ENCODE measurements at places on chromosomes 16 and 17. TPM values are rescaled to one million over a fixed set of nuclear protein-coding genes. Genes with fewer than 3 reads are reported as not detected.

SLC5A11 gene
- total RNA-seq = 1.1 TPM

SEPTIN1 gene
- total RNA-seq = 4.6 TPM

C16orf86 gene
- 6.1 TPM for total RNA-seq

DNA sequence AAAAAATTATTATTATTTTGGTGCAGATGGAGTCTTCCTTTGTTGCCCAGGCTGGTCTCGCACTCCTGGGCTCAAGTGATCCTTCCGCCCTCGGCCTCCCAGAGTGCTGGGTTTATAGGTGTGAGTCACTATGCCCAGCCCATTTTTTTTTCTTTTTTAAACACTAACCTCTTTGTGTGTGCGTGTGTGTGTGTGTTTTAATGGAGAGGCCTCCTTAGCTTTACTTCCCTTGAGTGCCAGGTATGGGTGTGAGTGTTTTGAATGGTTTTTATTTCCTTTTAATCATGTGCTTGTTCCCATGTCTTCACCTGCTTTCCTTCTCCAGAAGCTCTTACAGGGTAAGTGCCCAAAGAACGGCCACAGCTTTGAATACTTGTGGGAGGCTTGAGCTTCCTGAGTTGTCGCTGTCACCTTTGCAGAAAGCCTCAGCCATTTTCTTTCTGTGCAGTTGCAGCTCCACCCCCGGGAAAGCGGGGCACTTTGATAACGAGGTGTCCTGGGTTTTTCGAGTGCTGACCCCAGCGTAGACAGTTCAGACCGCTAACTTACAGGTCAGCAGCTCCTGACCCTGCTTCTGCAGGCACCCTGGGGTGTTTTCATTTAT, 22.6 kb downstream of the AKAP1 start:
- no peaks in the 10 kb centered on the region for H3K36me3 ChIP-seq
- no peak overlapping the region for H3K4me3 ChIP-seq
- H3K27me3 ChIP-seq = no peaks in the 10 kb centered on the region
- H3K27ac ChIP-seq = peak overlapping the region; percentile 72
- H3K4me1 ChIP-seq = peaks cover 15% of the 10 kb centered on the region

- DNase-seq = no peak
- H3K4me1 ChIP-seq = no peaks in the 10 kb centered on the region
- no peak overlapping the region for H3K27ac ChIP-seq
- H3K27me3 ChIP-seq = no peaks in the 10 kb centered on the region
- H3K4me3 ChIP-seq = no peak overlapping the region
- peaks cover 55% of the 10 kb centered on the region for H3K36me3 ChIP-seq
Observed at GRCh38 chr17:40170325-40170724, 6.9 kb upstream of the RAPGEFL1 start.

- peaks cover 2% of the 10 kb centered on the region for H3K36me3 ChIP-seq
- H3K27ac ChIP-seq = no peak overlapping the region
- no peaks in the 10 kb centered on the region for H3K4me1 ChIP-seq
- H3K4me3 ChIP-seq = no peak overlapping the region
- no peaks in the 10 kb centered on the region for H3K27me3 ChIP-seq
- no peak for DNase-seq
Observed at GRCh38 chr16:46911038-46911437, 26.9 kb downstream of the GPT2 start.

DNA sequence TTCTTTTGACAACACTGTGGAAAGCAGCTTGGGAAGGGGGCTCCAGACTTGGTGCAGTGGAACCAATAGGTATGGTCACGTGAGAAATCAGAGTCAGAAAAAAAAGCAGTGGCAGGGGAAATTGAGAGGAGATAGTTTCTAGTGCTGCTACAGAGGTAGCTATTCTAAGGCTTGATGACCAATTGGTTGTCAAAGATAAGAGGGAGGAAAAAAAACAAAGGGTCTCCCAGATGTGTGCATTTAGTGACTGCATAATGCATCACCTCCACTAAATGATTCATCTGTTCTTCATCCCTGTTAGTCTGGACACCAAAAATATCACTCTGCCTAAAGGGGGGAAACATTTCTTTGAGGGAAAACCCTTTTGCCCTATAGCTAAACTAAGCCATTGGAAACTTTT, 56.5 kb downstream of the PIGL start:
- no peaks in the 10 kb centered on the region for H3K36me3 ChIP-seq
- H3K27ac ChIP-seq = no peak overlapping the region
- no peak overlapping the region for H3K4me3 ChIP-seq
- H3K4me1 ChIP-seq = peaks cover 3% of the 10 kb centered on the region
- no peaks in the 10 kb centered on the region for H3K27me3 ChIP-seq
- DNase-seq = no peak

DNA sequence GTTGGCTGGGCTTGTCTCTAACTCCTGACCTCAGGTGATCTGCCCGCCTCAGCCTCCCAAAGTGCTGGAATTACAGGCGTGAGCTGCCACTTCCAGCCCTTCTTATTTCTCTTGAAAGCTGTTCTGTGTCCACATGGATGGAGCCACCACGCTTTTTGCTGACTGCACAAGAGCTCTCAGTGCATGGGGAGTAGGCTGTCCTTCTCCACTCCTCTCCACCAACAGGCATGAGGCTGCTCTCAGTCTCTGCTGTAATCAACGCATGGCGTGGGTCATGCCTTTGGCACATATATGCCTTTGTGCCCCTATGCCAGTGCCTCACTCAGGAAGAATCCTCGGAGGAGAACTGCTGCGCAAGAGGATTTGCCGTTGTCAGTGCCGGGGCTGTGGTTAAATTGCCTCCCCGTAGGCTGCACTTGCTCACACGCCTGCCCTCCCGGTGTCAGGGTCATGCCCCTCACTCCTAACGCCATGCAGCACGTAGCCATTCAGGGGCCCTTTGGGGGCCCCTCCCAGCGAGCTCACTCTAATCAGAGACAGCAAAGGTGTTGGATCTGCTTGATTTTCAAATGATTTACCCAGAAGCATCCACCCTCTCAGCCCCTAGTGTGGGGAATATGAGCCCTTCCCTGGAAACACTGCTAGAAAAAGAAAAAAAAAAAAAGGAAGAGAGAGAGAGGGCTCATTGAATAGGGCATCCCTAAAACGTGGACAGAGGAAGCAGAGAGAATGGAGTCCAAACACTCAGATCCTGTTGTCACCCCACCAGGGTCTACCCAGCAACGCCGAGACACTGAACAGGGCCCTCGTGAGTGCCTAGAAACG, 47.5 kb upstream of the ZCCHC14 start:
- H3K27me3 ChIP-seq = no peaks in the 10 kb centered on the region
- H3K27ac ChIP-seq = peak overlapping the region; percentile 49
- peaks cover 2% of the 10 kb centered on the region for H3K4me1 ChIP-seq
- no peak overlapping the region for H3K4me3 ChIP-seq
- DNase-seq = peak; percentile 47

GRCh38 chr17:61583242-61583641, 7.8 kb downstream of the NACA2 start:
- DNase-seq = peak; percentile 61
- no peaks in the 10 kb centered on the region for H3K27me3 ChIP-seq
- no peak overlapping the region for H3K27ac ChIP-seq
- no peak overlapping the region for H3K4me3 ChIP-seq
- H3K4me1 ChIP-seq = no peaks in the 10 kb centered on the region

All from lung (tissue), 17 donors.